ENCODE measurements at places on chromosomes 2 and 18. TPM values are rescaled to one million over a fixed set of nuclear protein-coding genes. Genes with fewer than 3 reads are reported as not detected.

Gene MOGAT1
- total RNA-seq, result not detected

Gene CPO
- not detected for total RNA-seq

Gene TSHZ1
- total RNA-seq, result 2.9 TPM

Gene ADAM17
- 48.4 TPM for total RNA-seq

GRCh38 chr2:97969081-97970067, 26.4 kb downstream of the TMEM131 start:
- peak; percentile 76 for DNase-seq

GRCh38 chr18:29003194-29003593, 826.3 kb upstream of the CDH2 start:
- no peak for DNase-seq

DNA sequence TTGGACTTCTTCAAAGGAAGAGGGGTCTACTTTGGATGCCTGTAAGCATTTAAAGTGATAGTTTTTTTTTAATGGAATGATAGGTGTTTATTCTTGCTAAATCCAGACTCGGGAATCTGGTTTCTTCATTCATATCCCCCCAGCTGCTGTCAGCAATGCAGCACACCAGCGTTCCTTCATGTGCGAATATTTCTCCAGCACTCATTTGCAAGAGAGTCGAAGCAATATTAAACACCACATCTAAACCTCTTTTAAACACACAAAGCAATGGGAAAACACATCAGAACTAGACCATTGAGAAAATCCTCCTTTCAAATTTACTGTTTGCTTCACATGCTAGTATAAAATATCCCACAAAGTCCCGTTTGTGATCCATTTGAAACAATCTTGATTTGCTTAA, 563.7 kb downstream of the ARHGAP15 start:
- no peak for DNase-seq

GRCh38 chr18:55093295-55093694, 134.0 kb upstream of the CCDC68 start:
- DNase-seq, result no peak

DNA sequence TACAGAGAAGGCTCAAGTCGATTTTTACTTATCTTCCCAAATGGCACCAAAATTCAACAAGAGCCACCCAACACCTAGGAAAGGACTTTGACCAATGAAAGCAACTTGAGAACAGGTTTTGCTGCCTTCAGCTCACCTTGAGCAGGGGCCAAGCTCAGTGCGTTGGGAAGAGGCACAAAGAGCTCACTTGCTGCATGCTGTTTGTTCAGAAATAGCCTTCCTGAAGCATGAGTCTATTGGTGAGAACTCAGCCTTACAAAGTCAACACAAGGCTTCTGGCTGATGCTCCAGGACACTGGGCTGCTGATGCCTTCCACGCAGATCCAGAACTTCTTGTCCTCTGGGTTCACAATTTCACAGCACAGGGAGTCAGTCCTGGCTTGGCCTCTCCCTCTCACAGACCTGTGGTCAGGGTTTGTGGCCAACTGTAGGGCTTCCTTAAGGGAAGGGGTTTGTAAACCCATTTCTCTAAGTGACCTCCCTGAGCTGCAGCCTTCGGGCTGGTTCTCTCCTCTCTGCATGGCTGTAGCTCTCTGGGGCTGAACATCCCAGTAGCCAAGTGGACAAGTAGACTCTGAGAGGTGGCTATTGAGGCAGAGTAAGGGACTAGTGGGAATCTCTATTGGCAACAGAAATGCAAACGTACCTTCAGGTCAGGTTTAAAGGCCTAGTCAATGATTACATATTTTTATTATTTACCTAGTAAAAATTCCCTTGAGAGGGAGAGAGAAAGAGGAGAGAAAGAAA, 124.7 kb upstream of the GATA6 start:
- DNase-seq, result no peak

- DNase-seq, result no peak
Measured at GRCh38 chr2:163610817-163611556, 124.8 kb downstream of the FIGN start.

- no peak for DNase-seq
Measured at GRCh38 chr18:63904694-63905093, 3.1 kb upstream of the SERPINB10 start.

DNA sequence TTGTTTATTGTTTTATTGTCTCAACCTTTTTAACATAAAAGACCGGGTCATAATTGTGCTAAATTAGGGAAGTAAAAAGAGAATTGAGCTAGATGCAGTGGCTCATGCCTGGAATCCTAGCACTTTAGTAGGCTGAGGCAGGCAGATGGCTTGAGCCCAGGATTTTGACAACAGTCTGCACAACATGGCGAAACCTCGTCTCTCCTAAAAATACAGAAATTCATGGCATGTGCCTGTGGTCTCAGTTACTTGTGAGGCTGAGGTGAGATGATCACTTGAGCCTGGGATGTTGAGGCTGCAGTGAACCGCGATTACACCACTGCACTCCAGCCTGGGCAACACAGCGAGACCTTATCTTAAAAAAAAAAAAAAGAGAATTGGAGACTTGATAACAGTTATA, 104.2 kb upstream of the TTC27 start:
- peak; percentile 7 for DNase-seq

- DNase-seq, result no peak
Measured at GRCh38 chr2:114160263-114160981, 270.5 kb downstream of the ACTR3 start.

Data from astrocyte (in vitro differentiated cells and primary cell).